CD4-positive, alpha-beta T cell treated with Interleukin-4 for 1 hour (primary cell): ENCODE measurements at places on chromosomes 4 and X.

GRCh38 chrX:7074908-7075204, 72.7 kb upstream of the STS start:
- no peak for DNase-seq

GRCh38 chr4:19941434-19941833, 310.3 kb upstream of the SLIT2 start:
- DNase-seq = no peak

DNA sequence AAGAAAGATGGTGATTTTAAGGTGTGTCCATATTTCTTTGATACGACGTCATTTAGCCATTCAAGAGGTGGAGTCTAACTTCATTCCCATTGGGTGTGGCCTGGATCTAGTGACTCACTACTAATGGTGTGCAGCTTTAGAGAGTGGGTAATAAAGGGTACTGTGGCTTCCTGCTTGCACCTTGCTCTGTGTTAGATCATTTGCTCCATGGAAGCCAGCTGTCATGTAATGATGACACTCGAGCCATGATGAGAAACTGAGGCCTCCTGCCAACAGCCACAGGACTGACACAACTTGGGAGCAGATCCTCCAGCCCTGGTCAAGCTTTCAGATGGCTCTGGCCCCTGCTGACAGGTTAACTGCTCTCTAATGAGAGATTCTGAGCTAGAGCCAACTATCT, 82.0 kb downstream of the UNC5C start:
- no peak for DNase-seq

GRCh38 chr4:96407738-96408463, 568.0 kb downstream of the PDHA2 start:
- no peak for DNase-seq

DNA sequence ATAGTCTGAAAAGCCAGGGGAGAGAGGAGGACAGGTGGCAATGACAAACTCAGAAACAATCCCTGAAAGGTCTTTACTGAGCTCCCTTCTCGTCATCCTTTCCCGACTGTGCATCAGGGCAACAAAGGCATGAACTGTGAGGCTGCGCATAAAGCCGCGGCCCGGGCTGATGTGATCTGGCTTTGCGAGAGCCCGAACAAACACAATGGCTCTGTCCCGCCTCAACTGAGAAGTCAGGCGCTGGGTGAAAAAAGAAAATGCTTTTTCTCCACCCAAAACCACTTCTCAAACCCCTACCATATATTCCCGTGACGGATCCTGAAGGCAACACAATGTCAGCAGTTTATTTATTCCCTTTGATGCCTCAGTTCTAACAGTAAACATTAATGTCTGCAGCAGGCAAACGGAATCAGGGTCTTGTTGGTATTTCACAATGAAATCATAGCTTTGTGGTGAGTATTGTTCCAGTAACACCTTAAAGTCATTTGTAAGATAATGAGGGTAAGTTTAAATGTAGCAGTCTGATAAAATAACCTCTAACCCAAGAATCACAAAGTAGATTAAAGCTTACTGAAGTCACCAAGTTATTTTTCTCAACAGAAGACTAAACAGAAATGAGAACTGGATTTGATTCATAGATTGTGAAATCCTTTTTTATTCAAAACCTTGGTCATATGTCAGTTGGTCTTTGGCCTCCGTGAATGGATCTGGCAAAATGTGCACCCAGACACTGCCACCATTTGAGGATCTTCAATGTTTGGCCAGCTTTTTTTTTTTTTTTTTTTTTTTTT, 67.4 kb downstream of the APBB2 start:
- no peak for DNase-seq

GRCh38 chr4:182809417-182810102, 107.6 kb downstream of the DCTD start:
- DNase-seq = peak; percentile 30

DNA sequence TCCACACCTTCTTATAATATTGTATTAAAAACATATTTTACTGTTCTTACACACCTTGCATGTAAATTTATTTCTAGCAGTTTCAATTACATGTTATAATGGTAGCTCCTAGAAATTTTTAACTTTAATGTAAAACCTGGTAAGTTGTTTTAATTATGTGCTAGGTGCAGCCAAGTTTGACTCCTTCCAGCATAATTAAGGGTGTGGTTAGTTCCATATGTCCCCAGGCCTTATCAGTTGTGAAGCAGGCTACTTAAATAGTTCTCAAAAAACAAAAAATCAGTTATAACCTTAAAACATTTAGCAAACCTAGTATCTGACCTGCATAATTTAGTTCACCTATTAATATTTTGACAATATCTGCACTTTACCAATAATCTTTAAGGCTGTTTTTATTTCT, 26.9 kb upstream of the PASD1 start:
- no peak for DNase-seq

DNA sequence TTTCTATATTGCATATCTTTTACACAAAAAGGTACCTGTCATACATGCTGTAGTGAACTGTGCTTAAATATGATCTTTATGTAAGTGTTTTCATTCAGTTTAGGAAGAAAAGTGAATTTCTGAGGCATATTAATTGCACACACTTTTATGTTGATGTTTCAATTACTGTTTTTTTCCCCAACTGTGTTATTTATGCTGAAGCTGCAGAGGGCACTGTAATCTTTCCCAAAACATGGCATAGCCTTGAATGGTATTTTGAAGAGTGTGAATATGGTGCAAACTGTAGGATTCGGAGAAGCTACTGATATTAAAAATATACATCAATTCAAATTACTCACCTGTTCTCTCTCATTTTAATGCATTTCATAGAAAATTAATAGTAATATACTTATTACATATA, 6.0 kb upstream of the CENPE start:
- DNase-seq = no peak

- no peak for DNase-seq
Observed at GRCh38 chrX:154485150-154486051, 1.0 kb downstream of the UBL4A start.

DNA sequence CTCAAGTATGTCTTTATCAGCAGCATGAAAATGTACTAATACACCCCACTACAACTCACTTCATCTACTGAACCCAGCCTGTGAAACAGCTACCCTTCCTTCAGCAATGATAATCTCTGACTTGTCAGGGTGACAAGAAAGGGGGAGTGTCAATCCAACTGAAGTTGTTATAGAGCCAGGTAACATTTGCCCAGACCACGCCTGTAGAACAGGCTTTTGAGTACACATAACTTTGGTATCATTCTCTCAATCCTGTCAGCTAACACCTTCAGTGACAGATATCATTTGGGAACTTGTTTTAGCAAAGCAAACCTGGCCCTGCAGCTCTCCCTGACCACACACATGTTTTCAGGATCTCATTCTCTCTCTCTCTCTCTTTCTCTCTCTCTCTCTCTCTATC, 592.2 kb downstream of the SMARCA1 start:
- DNase-seq = no peak

GRCh38 chrX:154548028-154548316, 552 bp downstream of the IKBKG start:
- no peak for DNase-seq

DNA sequence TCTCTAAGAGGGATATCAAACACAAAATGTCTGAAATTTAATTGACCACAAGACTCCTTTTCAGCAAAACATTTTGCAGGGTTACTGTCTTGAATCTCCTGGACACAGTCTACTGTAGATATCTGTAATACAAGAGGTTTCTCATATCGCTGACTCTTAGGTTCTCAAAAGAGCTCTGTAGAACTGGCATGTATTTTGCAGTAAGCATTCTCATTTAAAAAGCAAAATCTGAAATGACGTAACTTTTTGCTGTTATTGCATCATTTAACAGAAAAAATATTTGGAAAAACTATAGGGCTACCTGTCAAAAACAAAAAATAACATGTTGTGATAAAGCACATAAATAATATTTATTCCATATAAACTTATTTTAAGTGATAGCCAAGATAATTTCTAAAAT, 114.2 kb downstream of the CDS1 start:
- no peak for DNase-seq

DNA sequence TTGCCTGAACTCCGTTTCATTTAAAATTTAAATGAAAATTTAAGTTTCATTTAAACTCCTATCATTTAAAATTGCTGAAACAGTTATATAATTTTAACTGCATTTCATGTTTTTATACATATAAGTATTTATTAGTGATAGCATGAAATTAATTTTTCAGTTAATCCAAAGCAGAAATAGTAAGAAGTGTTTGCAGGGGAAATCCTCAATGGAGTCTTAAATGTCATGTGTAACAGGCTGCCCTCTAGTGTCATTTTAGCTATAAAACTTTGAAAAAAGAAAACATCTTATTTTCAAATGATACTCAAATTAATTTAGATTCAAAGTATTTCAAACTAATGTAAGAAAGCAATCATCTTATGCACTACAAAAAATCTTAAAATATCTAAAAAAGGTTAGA, 27.2 kb downstream of the TAPT1 start:
- DNase-seq = no peak

GRCh38 chr4:128812442-128813235, 3.1 kb downstream of the JADE1 start:
- DNase-seq = no peak

- DNase-seq = no peak
Observed at GRCh38 chrX:151789179-151789800, 54.7 kb downstream of the CNGA2 start.

GRCh38 chrX:50117476-50117875, 83.3 kb downstream of the AKAP4 start:
- DNase-seq = no peak

- peak; percentile 17 for DNase-seq
Observed at GRCh38 chr4:153204728-153205648, 745 bp downstream of the TRIM2 start.

DNA sequence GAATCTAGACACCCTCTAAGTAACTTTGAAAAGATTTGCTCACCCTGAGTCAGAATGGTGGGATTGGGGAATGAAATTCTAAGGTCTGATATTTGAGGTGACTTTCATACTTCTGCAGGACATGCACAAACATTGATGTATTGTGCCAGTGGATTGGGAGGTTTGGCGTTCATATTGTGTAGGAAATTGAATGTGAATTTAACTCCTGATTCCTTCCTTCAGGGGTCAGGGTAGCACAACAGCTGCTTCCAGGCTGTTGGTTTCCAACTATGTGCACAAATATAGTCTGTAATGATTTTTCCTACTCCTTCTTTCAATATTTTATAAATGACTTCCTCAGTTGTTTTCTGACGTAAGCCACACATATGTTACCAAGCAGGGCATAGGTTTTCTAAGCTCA, 3.1 kb downstream of the IL1RAPL1 start:
- DNase-seq = no peak

- no peak for DNase-seq
Observed at GRCh38 chr4:76718021-76718420, 179.9 kb downstream of the SOWAHB start.

- DNase-seq = no peak
Observed at GRCh38 chr4:3659131-3659530, 107.1 kb upstream of the ADRA2C start.

GRCh38 chr4:154559141-154559493, 3.7 kb upstream of the FGB start:
- DNase-seq = no peak

GRCh38 chrX:16931855-16932575, 14.4 kb upstream of the REPS2 start:
- peak; percentile 11 for DNase-seq

DNA sequence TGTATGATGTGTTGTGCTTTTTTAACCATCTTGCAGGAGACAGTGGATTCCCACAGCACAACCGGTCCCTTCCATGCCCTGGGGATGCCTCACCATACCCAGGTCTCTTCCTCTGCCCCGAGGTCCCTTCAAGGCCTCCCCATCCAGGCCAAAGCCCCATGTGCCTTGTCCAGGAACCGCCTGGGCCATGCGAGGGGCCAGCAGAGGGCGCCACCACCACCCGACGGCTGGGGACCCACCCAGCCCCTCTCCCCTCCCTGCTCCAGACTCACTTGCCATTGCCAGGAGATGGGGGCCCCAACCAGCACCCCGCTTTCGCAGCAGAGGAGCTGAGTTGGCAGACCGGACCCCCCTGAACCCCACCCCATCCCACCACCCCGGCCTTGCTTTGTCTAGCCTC, 485.5 kb downstream of the TRAM1L1 start:
- DNase-seq = no peak

GRCh38 chr4:4320951-4321714, 31.1 kb downstream of the ZBTB49 start:
- DNase-seq = no peak

GRCh38 chrX:22803353-22803752, 196.4 kb upstream of the DDX53 start:
- DNase-seq = no peak

DNA sequence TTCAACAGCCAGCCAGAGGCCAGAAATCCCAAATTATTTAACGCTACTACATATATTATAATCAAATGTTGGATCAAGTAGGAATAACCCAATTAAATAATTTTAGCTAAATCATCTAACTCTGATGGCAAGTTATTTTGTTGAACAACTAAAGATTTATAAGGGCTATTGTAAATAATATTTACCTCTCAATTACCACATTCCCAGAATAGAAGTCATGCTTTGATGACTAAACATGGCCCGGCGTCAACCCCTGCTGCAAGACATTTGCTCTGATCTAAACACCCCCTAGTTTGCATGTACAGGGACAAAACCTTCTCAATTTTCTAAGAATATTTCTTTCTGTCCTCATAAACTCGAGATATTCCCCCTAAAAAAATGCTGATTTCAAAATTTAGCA, 14.2 kb downstream of the VEGFC start:
- DNase-seq = no peak

GRCh38 chrX:110454336-110454735, 95.7 kb downstream of the RTL9 start:
- DNase-seq = no peak
